ENCODE measurements at places on chromosomes 7 and 10.

DNA sequence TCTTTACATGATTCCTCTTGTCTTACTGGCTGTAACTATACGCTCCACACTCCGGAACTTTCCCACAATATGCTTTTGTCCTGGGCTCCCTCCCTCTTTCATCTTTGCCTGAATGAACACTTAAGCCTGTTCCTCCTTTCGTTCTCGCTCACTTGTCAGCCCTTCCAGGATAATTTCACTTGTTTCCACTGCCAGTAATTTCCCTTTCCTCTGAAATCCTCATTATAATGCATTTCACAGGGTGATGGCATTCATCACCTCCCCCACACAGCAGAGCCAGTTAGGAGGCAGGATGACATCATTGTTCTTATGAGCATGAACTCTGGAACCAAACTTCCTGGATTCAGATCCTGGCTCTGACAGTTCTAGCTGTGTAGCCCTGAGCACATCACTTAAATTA is 372.6 kb downstream of the GPR158 start:
- DNase-seq, result peak; percentile 40

DNA sequence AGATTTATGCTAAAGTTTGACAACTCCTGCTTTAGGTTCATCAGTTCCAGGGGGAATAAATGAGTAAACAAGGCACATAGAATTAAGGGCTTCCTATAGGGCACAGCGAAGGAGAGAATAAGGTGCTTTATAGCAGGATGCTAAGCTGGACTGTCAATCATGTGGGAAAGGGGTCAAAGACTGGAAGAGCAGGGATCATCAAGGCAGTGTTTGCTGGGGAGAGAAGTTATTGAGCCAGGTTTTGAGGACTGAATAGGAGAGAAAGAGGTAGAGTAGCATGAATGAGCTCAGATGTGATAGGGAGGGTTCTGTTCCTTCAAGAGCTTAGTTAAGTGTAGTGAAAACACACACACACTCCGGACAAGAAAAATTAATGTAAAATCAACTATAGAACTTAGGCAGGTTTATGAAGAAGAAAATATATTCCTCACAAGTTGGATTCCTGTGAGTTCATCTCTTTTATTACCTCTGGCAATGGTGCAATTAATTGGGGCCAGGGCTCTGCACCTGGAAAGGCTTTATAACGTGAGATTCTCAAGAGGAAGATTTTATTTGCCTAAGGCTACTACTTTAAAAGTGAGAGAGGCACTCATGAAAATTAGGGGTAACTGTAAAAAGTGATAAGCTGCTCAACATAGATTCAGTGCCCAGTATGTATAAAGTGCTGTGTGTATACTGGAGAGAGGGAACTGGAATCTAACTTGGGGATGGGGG is 222.4 kb downstream of the AUTS2 start:
- no peak for DNase-seq

DNA sequence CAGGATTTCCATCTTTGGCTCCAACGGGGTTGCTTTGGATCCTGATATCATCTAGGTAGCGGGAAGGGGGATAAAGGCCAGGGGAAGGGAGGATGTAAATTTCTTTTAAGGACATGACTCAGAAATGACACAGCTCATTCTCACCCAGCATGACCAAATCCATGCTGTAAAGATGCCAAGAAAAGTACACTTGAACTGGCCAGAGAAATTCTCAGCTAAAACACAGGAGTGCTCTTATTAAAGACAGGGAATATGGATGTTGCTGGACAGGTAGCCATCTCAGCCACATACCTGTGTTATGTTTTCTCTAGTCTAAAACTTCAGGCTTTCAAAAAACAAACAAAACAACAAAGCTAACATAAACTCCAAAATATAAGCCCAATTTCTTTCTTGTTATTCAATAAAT is 68.3 kb downstream of the NAMPT start:
- DNase-seq, result no peak

- no peak for DNase-seq
These were observed 671 bp upstream of the CHST3 start for GRCh38 chr10:71963351-71964097.

GRCh38 chr7:6653071-6654003 is 16.2 kb downstream of the ZNF316 start:
- DNase-seq, result no peak

GRCh38 chr10:120861178-120861855 is 10.2 kb downstream of the WDR11 start:
- DNase-seq, result no peak

DNA sequence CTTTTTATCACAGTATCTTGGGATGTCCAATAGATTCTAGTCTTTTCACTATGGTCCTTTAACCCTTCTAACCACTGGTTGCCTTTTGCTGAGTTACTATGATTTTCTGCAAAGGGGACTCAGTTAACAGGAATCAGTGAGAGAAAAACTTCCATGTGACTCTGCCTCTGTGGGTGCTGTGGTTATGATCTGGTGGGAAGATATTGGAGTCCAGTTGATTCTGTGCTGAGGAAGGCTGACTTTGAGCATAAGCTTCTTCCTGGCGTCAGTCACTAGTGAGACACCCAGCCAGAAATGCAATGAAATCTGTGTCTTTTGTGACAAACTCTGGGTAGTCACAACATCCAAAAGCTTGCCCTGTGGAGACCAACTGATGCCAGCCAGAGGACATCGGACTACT is 648.0 kb downstream of the SUGCT start:
- no peak for DNase-seq

GRCh38 chr7:47385536-47386125 is 196.3 kb downstream of the TNS3 start:
- no peak for DNase-seq

DNA sequence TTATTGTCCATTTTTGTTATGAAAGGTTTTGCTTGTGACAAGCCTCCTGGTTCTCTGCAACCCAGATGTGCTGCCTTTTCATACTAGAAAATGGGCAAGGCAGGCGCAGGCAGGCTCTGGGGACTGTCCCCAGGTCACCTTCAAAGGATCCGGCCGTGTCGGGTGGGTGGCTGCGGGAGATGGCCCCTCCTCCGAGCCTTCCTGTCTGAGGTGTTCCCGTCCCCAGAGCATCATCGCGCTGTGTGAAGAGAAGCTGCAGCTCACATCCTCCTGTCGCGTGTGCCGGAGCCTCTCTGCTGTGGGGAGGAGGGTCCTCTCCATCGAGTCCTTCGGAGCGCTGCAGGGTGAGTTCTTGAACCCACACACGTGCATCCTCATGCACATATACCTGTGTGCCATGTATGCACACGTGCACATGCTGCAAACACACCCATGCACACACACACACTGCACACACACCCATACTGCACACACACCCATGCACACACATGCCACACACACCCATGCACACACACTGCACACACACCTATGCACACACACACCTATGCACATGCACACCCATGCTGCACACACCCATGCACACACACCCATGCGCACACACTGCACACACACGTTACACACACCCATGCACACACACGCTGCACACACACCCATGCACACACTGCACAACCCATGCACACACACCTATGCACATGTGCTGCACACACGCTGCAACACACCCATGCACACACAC is 23.8 kb downstream of the KNDC1 start:
- no peak for DNase-seq

DNA sequence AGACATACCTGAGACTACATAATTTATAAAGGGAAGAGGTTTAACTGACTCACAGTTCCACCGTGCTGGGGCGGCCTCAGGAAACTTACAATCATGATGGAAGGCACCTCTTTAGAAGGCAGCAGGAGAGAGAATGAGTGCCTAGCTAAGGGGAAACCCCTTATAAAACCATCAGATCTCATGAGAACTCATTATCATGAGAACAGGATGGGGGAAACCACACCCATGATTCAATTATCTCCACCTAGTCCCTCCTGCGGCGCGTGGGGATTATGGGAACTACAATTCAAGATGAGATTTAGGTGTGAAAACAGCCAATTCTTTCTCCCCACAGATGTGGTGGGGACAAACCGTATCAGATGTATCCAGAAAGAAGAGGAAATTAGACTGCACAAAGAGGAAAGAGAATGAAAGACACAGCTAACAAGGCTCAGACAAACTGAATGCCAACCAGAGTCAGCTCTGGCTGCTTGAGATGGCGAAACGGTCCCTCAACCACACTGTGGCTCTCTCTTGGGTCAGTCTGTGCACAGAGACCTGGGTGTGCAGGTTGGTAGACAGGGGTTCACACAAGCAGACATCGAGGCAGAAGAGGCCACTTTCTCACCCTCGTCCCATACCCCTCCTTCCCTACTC is 375.6 kb downstream of the SFMBT2 start:
- DNase-seq, result no peak

- no peak for DNase-seq
These were observed 1.3 kb downstream of the C10orf95 start for GRCh38 chr10:102450124-102450373.

GRCh38 chr7:5223646-5224340 is 33.8 kb downstream of the WIPI2 start:
- no peak for DNase-seq

DNA sequence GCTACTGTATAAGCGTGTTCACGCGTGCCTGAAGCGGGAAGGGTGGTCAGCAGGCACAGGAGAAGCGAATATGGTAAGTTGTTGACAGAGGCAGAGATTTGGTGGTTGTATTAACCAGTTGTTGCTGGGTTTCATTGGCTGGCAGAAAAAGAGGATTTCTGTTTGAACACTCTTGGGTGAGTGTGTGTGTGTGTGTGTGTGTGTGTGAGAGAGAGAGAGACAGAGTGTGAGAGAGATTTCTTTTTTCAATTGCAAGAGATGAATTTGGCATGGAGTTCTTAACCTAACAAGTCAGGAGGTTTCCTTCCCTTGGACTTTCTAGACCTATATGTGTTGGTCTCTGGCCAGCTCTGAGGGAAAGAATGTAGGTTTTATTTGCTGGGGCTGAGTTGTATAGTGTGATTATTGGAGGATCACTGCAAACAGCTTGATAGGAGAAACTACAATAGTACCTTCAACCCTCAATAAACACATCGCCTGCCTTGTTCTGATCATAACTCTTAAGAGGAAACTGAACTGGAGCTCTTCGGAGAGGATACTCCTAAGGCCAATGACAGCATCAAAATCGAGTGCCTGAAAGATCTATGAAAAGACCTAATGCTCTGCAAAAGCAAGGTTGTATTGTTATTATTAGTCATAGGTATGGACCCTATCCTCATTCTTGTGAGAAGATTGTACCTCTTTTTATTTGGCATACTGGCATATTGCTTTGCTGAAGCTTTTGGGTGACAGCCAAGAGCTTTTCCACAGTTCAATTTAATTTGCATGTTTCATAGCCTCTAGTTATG is 1.2 kb downstream of the MCU start:
- no peak for DNase-seq

- DNase-seq, result no peak
These were observed 167.1 kb upstream of the RHEB start for GRCh38 chr7:151686826-151687225.

DNA sequence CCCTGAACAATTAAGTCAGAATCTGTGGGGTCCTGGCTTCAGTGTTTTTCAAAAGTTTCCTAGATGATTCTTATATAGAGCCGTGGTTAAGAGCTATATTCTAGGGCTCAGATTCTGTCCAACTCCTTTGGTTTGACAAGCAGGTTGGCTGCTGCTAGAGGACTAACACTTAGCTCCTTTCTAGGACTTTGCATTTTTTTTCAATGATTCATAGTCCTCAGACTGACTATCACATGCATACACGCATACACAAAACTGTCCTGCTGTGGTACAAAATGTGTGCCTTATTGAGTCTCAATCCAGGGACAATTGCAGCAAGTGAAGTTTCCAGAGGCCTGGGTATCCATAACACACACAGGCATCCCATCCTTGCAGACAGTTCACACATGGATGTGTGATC is 392.0 kb downstream of the NRG3 start:
- no peak for DNase-seq

- no peak for DNase-seq
These were observed 261.5 kb downstream of the SNX10 start for GRCh38 chr7:26553128-26553527.

GRCh38 chr7:29090151-29090805 is 56.1 kb downstream of the CPVL start:
- DNase-seq, result no peak

DNA sequence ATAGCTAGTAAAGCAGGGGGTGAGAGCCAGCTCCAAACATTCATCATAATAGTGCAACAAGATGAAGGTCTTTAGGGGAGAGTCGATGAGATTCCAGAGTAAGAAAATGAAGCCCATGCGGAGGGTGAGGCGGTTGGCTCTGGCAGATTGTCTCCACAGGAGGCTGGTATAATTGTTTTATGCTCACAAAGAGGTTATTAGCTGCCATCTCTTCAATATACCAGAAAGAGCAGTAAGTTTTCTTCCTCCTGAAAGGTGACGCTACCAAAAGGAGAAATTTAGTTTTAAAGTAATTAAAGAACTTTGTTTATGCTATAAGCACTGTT is 59.2 kb upstream of the KCNIP2 start:
- peak; percentile 80 for DNase-seq

DNA sequence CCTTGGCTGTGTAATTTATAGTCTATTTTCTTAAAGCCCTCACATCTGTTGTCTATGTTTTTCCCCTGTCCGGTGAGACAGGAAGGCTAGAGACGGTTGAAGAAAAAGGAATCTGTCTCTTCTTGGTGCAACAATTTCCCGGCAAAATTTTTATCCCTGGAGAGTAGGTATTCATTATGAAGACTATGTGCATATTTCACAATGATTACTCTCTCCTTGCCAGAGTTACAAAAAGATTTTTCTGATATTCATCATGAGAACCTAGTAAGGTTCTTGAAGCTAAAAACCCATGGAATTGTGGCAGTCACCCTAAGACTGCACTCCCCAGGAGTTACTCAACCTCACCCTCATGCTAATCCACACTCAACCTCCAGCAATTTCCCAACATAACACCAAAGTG is 55.0 kb upstream of the GHITM start:
- no peak for DNase-seq

DNA sequence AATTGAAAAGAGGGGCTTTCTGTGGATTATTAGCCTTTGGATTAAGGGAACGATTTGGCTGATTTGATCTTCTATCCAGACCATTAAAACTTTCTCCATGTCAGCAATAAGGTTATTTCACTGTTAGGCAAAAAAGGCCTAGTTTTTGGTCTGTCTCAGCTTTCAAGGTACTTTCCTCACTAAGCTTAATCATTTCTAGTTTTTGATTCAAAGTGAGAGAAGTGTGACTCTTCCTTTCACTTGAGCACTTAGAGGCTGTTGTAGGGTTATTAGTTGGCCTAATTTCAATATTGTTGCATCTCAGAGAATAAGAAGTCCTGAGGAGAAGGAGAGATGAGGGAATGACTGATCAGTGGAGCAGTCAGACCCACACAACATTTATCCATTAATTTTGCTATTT is 596.0 kb upstream of the TPK1 start:
- no peak for DNase-seq

DNA sequence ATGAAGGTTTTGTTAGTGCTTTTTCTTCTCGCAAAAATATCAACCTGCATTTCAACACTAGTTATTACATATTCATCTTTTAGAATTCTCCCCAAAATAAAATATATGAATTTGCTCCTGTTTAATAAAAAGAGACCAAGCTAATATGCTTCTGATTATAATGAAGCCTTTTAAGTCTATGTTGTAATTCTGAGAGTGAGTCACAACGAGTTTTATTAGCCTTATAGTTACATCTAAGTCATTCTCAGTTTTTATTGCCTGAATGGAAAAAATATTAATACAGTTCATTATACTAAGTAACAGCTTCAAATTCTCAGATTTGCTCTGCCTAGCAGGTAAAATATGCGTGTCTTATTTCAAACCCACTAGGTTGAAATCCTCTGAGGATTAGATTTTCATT is 152.4 kb upstream of the CELF2 start:
- no peak for DNase-seq

GRCh38 chr10:58638388-58638787 is 125.7 kb downstream of the BICC1 start:
- DNase-seq, result no peak

All from retina (tissue), 1 donor.